HT1080 (cell line): ENCODE measurements at places on chromosomes 4 and X.

GRCh38 chr4:28682847-28683246 lies 1822.2 kb downstream of the STIM2 start:
- no peak for DNase-seq

DNA sequence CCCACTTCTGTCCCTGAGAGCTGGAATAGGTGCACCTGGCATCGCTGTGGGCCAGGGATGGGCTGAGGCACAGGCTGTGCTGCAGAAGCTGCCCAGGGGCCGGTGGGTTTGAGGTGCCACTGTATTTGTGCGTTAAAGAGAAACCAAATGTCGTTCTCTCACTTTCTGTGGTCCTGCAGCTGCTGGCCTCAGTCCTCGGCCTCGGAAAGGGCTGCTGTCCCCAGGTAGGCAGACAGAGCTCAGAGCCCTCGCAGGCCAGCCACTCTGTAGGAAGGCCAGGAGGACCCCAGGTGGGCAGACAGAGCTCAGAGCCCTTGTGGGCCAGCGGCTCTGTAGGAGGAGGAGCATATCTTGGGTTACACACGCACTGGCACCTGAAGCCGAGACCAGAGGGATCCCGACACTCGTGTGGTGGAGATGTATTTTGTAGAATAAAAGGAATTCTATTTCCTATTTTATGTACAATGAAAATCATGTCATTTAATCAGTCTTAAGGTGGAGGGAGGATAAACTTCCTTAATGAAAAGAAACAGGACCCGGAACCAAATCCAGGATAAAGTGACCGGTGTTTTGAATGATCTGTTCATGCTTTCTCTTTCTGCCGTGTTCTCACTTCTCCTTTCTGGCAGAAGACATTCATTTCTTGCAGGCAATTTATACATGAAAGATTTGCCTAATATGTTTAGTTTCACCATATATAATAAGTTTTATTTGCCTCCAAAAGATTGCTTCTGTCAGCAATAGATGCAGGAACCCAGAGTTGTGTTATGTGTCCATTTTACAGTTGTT lies 54.4 kb upstream of the HGFAC start:
- DNase-seq: no peak

GRCh38 chr4:94455081-94455480 lies 3.3 kb downstream of the PDLIM5 start:
- DNase-seq: no peak

DNA sequence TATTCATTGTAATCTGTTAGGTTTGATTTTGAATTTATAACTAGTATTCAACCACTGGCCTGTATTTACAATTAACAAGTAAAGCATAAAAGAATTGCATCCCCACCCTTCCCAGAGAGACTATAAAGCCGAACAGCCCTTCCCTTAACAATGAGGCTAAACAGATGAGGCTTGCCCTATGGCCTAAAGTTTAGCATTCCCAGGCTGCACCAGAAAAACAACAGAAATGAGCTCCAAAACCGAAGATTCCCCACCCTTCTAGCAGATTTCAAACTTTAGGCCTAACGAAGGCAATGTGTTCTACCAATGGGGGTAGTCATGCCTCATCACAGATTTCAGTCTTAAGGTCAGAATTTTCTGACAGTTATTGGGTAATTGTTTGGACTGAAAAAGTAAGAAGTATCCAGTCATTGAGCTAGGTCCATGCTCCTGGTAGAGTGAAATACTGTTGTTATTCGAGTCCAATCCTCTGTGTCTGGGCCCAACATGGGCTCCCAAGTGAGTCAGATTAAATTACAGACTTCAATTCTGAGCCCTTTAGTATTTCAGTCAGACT lies 197.6 kb downstream of the ANTXR2 start:
- DNase-seq: no peak

- peak; percentile 79 for DNase-seq
Observed at GRCh38 chrX:103404231-103405008, 28.1 kb downstream of the BEX3 start.

DNA sequence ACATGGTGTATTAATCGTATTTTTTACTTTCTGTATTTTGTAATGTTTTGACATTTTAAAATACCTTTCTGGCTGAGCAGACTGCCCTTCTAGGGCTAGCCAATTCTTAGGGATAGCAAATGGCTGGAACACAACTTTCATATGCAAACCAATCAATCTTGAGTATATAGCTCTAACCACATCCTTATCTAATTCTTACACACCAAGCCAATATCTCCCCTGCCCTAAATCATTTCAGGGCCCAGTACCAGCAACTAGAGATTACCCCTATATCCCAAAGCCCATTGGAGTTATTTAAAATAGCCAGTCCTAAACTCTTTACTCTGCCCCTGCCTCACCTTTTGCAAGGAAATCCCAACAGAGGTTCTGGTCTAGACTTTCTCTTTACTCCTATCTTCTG lies 58.3 kb downstream of the INTS12 start:
- no peak for DNase-seq

- no peak for DNase-seq
Observed at GRCh38 chr4:123786163-123786915, 389.7 kb downstream of the SPRY1 start.

- DNase-seq: no peak
Observed at GRCh38 chr4:47747211-47747610, 90.7 kb downstream of the CORIN start.

GRCh38 chrX:17964871-17965270 lies 103.8 kb upstream of the RAI2 start:
- no peak for DNase-seq

DNA sequence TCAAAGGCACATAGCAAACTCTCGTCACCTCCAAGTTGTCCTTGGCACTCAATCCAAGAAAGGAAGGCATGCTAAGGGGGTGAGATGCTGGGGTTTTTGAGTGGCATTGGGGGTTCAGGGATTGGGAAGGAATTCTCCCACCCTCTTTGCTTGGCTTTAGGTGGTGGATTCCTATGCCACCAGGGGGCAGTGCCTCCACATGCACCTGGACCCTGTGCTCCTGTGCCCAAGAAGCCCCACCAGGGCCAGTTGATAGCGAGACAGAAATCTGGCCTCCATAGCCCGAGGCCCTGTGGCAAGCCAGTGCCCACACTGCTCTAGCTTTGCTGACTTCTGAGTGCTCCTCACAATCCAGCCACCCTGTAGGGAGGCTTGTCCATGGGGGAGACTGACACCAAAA lies 2.0 kb upstream of the FATE1 start:
- peak; percentile 6 for DNase-seq
